Mesenteric fat pad (tissue), 1 donor: ENCODE measurements at places on chromosomes 5 and 9. TPM values are rescaled to one million over a fixed set of nuclear protein-coding genes. Genes with fewer than 3 reads are reported as not detected.

- no peak for DNase-seq
Measured at GRCh38 chr5:124194282-124194681, 552.2 kb downstream of the ZNF608 start.

DNA sequence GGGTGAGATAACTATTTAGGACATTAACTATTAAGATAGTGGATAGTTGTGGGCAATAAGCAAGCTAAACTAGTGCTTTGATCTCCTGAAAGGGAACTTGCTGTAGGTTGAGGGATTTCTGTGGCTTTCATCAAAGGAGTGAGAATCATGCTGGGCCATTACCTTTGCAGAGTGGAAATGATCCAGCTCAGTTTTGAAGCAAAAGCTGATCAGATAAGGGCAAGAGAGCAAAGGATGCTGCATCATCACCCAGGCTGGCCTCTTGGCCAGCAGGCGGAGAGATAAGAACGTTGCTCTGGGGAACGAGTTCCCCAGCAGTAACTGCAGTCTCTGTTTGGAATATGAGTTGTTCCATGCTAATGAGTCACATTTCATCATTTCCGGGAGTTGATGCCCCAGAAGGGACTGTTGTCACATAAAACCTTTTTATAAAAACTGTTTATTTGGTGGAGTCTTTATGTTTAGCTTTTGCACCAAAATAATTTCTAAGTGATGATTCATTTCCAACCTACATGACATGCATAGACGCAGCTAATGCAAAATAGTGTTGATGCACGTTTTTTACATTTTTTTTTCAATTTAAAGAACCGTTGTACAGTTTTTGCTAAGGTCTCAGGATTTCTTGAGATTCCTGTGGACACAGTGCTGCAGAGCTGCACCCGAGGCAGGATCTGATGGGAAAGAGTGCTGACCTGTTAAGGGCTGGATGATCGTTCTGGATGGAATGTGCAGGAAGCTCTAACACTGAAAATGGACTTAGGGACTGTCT, 99.3 kb downstream of the ACTBL2 start:
- DNase-seq, result no peak

GRCh38 chr5:132499440-132500243, 9.1 kb upstream of the IRF1 start:
- DNase-seq, result no peak

GRCh38 chr5:102834438-102834964, 79.4 kb downstream of the PAM start:
- DNase-seq, result no peak

The PDE6A gene
- not detected for total RNA-seq

The HTR4 gene
- 0.16 TPM for total RNA-seq

The DMGDH gene
- total RNA-seq, result 5.2 TPM
